ENCODE measurements at places on chromosomes 6 and 20.

DNA sequence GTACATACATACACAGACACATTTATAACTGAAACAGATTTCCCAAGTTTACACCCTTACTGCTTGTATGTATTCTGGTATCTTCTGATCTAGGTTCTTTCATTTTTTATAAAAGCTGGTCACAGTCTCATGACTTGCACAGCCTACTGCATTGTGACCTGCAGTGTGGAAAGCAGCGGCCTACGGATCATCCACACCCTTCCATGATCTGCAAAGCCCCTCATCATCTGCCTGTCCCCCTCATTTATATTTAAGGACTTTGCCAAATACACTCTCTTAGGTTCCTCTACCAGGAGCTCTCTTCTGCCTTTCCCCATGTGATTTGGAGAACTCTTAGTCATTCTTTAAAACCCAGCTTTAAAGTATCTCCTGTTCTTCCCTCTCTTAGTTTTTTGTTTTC lies 12.0 kb upstream of the BICRAL start:
- no peak for DNase-seq

- DNase-seq, result no peak
These were observed 330.8 kb downstream of the BCKDHB start for GRCh38 chr6:80437221-80437620.

GRCh38 chr6:104705095-104705707 lies 154.5 kb downstream of the HACE1 start:
- peak; percentile 19 for DNase-seq

- no peak for DNase-seq
These were observed 18.4 kb downstream of the PKIG start for GRCh38 chr20:44600758-44601201.

- no peak for DNase-seq
These were observed 233.3 kb upstream of the RUNX2 start for GRCh38 chr6:45094831-45095230.

GRCh38 chr6:11852061-11852651 lies 73.6 kb upstream of the ADTRP start:
- DNase-seq, result no peak

DNA sequence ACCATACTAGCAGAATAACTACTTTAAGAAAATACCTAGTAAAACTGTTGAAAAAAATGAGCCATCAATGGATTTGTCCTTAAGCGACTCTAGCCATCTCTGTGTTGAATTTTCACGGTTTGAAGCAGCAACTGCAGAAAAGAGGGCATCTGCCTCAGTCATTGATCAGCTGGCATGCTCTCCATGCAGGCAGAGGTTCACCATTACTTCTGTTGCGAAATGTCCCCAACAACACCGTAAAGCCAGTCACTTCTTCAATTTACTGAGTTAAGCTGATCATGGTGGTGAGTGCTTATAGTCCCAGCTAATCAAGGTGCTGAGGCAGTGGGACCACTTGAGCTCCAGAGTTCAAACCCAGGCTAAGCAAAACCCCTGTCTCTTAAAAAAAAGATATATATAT lies 11.1 kb downstream of the TPD52L1 start:
- no peak for DNase-seq

DNA sequence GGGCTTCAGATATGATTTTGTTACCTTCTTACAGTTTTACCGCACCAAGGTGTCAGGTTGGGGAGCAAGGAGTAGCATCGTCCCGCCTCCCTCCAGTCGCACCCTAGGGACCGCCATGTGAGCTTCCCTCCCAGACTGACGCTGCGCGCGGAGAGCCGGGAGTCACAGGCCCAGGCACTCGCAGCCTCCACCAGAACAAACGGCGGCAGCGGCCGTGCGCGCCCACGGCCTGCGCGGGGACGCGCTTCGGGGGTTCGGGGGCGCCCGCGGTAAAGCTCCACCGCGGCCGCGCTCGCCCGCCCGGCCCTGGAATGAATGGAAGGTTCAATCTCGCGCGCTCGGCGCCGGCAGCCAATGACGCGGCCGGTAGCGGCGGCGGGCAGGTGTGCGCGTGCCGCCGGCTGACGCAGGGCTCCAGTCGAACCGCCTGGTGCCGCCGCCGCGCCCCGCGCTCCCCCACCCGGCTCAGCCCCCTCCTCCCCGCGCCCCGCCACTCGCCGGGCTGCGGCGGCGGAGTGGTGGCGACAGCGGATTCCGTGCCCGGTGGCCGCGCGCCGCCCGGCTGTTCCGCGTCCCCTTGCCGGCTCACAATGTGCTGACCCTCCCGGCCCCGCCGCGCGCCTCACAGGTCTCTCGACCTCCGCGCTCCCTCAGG lies 16.5 kb upstream of the LIN28B start:
- no peak for DNase-seq

DNA sequence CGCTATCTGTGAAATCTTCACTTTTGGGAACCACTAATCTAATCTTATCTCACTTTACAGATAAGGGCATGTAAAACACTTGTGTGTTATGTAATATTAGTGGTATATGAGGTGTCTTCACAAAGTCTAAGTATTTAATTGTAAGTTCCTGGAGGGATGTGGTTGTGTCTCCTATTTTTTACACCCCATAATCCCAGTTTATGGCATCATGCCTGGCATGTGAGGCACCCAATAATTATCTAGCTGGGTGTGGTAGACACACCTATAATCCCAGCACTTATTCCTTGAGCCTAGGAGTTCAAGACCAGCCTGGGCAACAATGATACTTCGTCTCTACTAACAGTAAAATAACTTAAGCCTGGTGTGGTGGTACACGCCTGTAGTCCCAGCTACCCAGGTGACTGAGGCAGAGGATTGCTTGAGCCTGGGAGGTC lies 16.5 kb upstream of the TBCC start:
- no peak for DNase-seq

GRCh38 chr20:21302664-21303060 lies 469 bp upstream of the XRN2 start:
- no peak for DNase-seq

- no peak for DNase-seq
These were observed 157.8 kb downstream of the SASH1 start for GRCh38 chr6:148500402-148500801.

DNA sequence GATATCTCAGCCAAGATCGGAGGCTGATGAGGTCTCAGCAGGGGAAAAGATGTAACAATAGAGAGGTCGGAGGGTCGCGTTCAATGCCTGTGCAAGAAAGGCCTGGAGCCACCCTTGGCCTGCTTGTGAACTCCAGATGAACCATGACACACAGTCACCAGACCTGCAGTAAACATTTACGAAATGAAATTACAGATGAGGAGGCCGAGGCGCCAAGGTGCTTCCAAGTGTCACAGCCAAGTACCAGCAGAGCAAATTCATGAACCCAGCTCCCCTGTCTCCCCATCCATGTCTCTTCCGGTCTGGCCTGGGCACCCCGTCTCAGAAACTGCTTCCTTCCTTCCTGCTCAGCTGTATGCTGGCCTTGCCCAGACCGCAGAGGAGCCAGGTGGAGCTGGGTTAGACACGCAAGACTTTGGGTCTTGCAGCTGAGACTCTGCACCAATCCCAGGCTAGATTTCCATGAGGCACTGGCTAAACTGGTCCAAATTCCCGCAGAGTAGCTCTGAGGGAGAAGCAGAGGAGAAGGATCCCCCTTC lies 48.1 kb downstream of the CHMP4B start:
- peak; percentile 39 for DNase-seq

- DNase-seq, result no peak
These were observed 32.9 kb downstream of the RNF217 start for GRCh38 chr6:124995131-124995530.

- no peak for DNase-seq
These were observed 714 bp upstream of the MYLK2 start for GRCh38 chr20:31818376-31818908.

DNA sequence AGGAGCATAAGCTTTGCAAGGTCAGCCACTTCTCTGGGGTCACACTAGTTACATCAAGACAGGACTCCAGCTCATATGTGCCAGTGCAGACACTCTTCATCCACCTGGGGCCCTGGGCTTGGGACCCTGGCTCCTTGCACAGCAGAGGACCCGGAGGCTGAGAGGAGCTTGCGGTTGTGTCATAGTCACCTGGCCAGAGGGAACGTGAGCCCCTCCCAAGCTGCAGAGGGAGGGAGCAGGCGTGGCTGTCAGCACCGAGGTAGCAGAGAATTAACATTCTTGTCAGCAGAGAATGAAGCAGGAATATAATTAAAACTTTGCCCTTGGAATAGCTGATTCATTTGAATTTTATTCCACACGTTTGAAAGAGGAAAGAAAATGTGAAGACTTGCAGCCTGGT lies 36.8 kb downstream of the BCAS4 start:
- DNase-seq, result no peak

DNA sequence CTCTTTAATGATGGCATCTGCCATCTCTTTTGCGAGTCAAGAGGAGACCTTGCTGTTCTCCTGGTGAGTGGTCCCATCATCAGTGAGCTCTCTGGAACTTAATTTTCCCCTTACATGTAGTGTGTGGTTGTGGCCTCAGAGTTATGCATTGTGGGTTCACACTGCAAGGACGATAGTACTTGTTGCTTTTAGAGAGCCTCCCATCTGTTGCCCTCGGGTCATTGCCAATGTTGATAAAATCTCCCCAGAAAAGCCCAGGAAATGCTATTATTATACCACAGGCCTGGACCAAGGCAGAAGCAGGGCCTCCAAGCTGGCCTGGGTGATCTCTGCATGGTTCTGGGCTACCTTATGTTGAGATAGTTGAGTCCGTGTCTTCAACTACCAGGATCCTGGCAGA lies 241.6 kb downstream of the BMP7 start:
- DNase-seq, result no peak

GRCh38 chr6:69705954-69706353 lies 90.9 kb downstream of the LMBRD1 start:
- no peak for DNase-seq

GRCh38 chr20:18288749-18289267 lies 481 bp downstream of the ZNF133 start:
- DNase-seq, result no peak

GRCh38 chr6:20433321-20433720 lies 31.6 kb downstream of the E2F3 start:
- no peak for DNase-seq

DNA sequence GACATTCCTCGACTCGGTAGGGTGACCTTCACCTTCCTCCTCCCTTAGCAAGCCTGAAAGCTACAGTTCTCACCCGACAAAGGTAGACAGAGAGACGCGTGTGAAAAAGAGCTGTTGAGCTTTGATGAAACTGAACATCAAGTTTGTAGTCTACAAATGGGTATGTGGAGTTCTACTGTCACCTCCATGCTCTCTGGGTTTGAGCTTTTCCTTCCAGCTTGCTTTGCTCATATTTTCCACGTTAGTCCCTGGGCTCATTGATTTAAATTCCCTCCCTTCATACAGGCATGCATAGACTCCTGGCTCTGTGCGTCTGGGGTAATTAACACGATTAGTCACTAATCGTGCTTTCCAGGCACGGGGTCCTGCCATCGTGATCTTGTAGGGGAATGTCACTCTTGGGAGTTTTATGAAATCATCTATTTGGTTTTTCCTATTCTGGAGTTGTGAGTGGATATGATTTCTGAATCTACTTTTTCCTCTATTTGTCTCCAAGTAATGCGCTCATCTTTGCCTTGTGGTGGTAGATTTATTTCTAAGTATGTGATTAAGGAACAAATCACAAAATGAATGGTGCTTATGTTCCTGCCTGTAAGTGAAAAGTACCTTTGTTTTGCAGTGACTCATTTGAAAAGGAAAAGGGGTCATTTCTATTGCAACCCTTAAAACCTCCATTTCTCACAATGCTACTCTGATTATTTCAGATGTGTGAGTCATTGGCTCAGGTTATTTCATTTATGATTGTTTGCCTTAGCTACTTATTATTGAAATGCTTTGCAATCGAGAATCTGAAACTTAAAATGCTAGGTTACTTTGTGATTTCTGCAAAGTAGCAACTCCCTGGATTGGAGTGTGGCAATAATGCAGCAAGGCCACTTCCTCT lies 154.6 kb downstream of the ZDHHC14 start:
- DNase-seq, result no peak

DNA sequence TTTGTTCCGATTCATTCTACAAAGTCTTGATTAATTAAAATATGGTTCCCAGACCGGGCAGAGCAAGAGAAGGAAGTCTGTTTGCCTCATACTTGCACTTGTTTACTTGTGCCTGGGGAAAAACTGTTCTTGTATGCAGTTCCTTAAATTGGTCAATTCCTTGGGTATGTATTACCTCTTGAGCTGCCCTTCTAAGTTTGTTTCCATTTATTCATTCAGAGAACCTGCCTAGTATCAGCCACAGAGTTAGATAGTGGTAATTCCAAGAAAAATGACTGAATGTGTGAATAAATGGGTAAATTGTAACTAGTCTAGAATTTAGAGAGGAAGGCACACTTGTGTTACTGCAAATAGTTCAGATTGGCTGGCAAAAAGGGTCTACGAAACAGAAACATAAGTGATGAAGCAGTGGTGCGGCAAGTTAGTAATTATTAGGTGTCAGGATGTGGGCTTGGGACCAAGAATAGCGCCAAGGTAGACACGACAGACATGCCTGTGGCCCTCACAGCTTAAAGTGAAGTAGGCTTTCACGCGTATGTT lies 525 bp upstream of the MAK start:
- DNase-seq, result no peak

DNA sequence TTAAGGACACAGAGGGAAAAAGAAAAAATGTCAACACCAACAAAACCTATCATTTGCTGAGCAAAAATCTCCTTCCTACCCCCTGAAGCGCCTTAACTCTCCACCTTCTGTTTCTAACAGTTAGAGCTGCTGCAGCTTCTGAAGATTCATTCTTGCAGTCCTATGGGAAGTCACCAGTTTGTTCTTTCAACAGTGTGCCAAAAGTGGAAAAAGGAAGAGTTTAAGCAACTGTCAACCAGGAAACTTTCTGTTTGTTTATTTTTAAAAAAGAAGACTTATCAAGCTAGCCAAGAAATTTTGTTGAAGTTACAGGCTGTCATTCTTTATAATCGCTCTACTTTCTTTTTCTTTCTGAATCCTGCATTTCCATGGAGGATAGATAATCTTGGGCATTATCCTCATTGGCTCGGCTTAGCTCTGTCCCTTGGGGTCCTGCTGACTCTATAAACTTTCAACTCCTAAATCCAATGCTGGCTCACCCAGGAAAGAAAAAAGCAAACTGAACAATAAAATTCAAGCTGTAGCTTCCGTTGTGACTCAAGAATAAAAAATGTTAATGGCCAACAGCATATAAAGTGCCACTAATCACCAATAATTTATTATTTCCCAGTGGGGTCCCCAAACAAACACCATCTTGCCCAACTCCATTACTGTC lies 172.8 kb upstream of the CITED2 start:
- no peak for DNase-seq

GRCh38 chr20:14832630-14833029 lies 495.2 kb upstream of the FLRT3 start:
- DNase-seq, result no peak

DNA sequence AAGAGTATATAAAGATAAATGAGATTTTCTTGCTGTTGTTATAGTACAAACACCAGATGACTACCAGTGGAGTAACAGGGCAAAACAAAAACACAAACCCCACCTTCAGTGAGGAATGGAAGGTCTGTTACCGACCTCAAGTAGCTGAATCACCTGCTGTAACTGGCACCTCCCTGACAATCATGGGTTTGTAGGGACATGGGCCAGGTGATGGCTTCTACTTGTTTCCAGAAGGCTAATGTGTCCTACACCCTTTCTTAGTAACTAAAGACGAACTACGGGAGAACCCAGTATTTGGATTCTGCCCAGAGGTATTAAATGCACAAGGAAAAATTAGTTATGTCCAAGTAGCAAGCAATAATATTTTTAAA lies 26.8 kb downstream of the SNX5 start:
- no peak for DNase-seq

GRCh38 chr6:44270526-44271405 lies 516 bp downstream of the TMEM151B start:
- no peak for DNase-seq

Measured in stimulated activated CD4-positive, alpha-beta T cell treated with anti-CD3 and anti-CD28 coated beads, TNF-alpha, amount 100 ng/mL, for 24 hours (primary cell).